Nucleus accumbens (tissue), 56 donors: ENCODE measurements at places on chromosomes 5 and 9.

DNA sequence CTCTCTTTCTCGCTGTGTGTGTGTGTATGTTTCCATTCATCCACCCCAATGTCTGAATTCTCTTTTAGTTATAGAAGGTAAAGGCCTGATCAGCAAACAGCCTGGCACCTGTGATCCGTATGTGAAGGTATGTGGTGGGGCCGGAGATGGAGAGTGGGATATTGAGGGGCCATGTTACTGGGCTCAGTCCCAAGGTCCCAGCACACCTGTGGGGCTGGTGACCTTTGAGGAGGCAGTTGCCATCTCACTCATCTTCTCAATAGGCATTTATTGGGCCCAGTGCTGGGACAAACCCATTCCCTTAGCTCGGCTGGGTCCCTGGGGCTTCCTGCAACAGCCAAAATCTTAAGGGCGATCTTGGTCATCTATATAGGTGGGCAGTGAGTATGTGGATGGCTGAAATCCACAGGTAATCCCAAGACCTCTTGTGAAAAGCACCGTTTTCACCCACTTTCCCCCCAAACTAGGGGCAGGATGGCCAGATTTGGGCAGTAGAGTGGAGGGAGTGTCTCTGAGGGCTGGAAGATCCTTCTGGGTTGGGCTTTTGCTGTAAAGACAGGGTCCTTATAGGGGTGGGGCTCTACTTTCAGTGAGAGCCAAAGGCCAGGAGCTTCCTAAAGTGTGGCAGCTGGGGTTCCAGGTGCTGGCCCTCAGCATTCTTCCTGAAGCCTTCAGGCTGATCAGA is 19.6 kb downstream of the RGS3 start:
- no peak for DNase-seq

DNA sequence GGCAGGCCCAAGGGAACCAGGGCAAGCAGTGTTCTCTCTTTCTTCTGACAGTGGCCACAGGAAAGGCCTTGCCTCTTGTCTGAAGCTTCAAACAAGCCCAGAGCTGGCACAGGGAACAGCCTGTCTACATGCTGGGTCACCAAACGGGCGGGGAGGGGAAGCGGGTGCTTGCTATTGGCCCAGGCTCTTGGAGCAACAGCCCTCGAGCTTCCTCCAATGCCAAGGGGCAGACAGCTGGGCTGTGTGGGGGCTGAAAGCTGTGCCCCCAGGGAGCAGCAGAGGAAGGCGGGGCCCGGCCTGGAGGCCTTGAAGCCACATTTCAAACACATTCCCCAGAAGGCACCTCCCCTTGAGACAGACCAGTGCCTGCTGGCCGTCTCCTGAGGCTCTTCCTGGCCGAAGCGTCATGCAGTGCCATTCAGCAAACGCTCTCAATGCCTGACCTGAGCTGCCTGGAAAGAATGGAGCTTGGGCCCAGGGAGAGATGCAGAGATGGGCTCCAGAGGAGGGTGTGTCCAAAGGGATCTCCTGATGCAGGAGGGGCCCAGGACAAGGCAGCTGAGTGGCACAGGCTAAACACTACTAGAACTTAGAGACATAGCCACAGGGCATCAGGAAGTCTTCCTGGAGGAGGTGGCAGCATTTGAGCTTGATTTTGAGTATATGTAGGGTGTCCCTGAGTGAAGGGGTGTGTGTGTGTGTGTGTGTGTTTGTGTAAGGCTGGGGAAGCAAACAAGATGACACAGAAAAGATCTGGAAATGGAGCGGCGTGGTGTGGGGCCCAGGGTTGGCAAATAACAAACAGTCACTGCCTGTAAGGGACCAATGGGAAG is 2.5 kb downstream of the FIBCD1 start:
- DNase-seq = no peak

- DNase-seq = no peak
Observed at GRCh38 chr5:144275329-144275728, 104.7 kb downstream of the KCTD16 start.

GRCh38 chr9:137645211-137645610 is 26.4 kb downstream of the EHMT1 start:
- no peak for DNase-seq

DNA sequence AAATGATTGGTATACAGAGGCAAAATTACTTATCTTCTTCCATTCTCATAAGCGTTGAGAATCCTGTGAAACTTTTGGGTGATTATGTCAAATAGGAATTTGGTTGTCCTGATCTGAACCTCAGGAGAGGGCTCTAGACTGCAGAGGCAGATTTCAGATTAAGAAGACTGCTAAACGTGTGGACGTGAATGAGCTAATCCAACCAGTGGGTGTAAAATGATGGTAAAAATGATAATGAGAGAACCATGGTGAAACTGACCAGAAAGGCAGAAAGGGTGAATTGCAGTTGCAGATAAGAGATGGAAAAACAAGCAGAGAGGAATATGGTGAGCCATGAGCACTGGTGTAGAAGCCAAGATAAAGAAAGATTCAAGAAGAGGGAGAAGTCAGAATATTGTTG is 1200.2 kb upstream of the CDH6 start:
- DNase-seq = no peak

- DNase-seq = no peak
Observed at GRCh38 chr9:72557549-72557948, 36.1 kb downstream of the TMC1 start.

GRCh38 chr5:96562614-96563013 is 99.6 kb upstream of the CAST start:
- DNase-seq = no peak

GRCh38 chr5:16615741-16616535 is 859 bp downstream of the RETREG1 start:
- DNase-seq = no peak

DNA sequence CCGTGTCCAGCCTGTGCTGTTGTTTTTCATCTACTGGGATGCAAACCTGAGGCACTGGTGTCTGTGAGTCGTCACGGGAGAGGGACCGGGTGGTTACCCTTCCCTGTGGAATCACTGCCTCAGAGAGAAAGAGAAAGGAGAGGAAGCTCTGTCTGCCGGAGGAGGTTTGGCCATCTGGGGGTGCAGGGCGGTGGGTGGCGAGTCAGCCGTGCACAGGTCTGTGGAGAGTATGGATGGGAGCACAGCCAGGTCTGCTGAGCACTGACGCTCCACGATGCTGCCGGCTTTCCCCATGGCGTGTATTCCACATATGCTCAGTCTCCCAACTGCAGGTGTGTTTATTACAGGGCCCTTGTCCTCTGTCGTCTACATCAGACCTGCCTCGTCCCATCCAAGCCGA is 395.2 kb upstream of the IRX4 start:
- no peak for DNase-seq

DNA sequence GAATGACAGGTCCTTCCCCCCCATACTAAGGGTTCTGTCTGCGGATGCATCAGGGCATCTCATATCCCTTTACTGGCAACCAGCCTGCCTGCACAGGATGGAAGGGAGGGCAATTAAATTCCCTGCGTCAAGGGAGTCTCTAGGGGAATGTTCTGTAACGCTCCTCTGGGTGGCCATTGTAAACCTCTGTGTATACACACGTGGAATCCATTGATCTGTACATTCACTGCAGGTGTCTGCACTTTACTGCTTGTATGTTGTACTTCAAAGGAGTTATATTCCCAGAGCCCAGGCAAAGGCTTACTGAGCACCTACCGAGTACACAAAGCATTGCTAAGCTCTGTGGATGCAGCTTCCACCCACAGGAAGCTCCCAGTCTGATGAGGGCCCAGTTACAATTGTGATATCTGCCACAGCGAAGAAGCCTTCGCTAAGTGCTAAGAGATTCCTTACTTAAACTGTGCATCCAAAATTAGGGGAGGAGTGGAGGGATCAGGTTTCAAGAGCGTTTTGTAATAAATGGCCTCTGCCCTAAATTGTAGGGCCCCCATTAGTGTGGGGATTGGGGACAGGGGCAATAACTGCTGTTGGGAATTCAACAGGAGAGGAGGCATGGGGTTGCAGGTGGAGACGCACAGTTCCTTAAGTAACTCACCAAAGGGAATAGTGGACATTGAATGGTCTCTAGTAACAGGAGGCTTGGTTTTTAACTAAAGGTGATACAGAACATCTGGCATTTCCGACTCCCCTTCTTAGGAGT is 1.5 kb upstream of the RETREG1 start:
- no peak for DNase-seq

DNA sequence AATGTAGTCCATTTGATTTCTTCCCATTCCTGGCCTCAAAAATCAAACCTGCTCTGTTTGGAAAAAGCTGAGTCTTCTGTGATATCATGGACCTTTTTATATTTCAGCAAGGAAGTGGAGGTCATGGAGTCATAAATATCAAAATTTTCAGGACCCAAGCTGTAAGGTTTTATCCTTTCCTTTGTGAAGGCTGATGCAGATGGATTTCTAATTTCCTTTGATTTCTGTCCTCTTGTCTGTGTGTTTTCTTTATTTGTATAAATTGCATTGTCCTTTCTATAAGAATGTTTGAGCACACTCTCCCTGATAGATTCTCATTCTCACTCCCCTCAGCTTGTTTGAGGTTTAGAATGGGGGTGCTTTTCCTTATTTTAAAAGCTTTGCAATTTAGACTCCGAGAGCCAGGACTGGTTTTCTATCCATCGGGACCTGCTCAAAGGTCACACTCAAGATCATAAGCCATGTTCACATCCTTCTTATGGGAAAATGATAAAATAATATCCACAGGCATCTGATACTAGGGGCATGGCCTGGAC is 127.4 kb upstream of the TMEM161B start:
- DNase-seq = no peak

- DNase-seq = no peak
Observed at GRCh38 chr9:38382141-38382540, 10.4 kb upstream of the ALDH1B1 start.

DNA sequence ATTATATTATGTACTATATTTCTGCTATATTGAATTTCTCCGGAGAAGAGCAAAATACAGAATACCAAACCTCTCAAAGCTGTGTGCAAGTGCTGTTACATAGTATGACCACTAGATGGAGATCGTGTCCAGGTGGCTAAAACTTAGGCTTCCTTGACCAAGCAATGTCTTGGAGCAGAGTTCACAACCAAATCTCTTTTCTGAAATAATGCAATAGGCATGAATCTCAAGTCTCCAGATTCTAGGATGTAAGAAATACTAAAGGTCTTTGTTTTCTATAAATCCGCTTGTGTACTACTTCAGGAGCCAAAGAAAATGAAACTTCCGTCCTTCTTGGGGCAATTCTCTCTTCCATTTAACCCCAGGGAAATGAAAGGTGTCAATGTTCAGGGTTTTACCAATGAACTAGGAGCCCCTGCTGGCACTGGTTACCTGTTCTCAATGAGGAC is 181.5 kb upstream of the RAI14 start:
- no peak for DNase-seq

- no peak for DNase-seq
Observed at GRCh38 chr9:137311171-137311985, 9.3 kb upstream of the NRARP start.

- no peak for DNase-seq
Observed at GRCh38 chr5:5331848-5332247, 90.6 kb upstream of the ICE1 start.

GRCh38 chr9:97847474-97848214 is 5.4 kb upstream of the FOXE1 start:
- DNase-seq = no peak

DNA sequence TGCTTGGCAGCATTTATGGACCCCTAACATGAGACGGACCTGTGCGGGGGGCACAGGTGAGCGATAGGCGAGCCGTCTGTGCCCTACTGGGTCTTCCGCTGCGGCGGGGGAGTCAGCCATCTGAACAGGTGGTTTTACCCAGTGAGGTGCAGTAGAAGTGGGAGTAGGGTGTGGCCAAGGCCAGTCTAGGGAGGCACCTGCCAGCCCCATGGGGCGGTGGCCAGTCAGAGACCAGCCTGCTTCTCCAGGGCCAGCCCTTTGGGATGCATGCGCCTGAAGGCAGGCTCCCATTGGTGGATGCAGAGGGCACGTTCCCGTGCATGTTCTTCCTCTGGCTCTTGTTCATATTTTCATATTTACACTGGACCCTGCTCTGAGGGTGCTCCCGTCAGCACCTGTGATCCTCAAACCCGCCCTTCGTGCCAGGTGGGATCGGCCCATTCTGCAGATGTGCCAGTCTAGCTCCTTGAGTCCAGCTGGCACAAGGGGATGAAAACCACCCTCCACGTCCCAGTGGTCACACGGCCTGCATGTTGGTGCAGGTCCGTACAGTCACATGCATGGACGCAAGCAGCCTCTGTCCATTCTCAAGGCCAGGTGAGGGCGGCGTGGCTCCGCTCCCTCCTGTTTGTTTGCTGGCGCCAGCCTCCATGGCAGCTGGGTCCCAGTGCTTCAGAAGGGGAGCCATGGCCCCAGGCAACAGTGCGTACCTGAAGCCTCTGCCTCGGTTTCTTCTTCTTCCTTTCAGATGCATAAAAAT is 9.0 kb downstream of the COL5A1 start:
- DNase-seq = no peak

DNA sequence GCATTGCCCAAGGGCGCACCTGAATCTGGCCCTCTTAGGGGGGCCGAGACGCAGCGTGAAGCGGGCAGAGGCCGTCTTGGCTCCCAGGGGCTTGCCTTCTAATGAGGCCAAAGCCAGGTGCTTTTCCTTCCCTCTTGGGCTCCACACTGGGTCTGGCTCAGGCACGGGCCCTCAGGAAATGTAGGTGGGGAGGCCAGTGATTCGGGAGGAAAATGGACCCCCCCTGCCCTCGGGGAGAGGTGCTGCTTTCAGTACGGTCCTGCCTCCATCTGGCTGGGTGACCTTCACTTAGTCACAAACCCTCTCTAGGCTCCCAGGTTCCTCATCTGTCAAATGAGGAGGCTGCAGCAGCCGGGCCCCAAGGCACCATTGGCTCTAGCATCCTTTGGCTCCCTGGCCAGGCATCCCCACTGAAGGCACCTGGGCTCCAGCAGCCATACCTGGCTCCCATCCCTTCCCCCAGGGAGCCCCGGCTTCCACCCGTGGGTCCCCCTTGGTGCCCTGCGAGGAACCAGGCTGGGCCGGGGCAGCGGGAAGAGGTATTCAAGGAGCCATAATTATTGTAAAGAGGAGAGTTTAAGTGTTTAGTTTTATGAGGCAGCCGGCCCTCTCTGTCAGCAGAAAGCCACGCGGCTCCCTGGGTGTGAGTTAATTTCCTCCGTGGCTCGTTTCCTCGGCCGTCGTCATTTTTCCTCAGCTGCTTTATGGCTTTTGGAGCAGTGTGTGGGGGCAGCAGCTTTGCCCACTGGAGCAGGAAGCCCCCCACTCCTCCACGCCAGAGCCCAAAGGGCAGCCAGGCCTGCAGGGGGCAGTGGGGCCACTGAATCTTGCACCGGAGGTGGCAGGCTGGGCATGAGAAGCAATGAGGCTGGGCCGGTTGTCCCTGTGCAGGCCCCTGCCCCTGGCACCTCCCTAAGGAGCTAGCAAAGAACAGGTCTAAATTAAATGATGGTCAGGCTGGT is 24.9 kb upstream of the UNC5A start:
- no peak for DNase-seq

DNA sequence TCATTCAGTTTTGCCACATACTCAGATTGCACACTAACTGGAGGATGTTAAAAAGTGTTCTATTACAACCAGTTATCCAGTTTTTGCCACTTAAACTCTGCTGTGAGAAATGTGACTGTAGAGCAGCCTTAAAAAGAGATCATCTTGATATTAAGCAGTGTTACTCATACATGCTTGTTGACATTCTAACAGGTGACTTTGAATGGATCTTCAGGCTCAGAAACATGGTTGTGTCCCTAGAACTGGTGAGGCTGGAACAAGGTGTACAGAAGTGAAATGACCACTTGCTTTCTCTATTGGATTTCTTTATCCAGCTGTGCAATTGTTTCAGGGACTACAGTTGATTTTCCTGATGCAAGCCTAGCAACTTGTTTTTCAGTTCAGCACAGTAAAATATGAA is 166.1 kb upstream of the CCDC152 start:
- no peak for DNase-seq
